Activated T-helper 1 cell treated with anti-CD3 and anti-CD28 coated beads, Interleukin-2, amount 50 U/mL, for 16 hours (primary cell): ENCODE measurements at places on chromosomes 2 and 18.

- no peak for DNase-seq
Observed at GRCh38 chr2:228869636-228870264, 401.3 kb downstream of the PID1 start.

DNA sequence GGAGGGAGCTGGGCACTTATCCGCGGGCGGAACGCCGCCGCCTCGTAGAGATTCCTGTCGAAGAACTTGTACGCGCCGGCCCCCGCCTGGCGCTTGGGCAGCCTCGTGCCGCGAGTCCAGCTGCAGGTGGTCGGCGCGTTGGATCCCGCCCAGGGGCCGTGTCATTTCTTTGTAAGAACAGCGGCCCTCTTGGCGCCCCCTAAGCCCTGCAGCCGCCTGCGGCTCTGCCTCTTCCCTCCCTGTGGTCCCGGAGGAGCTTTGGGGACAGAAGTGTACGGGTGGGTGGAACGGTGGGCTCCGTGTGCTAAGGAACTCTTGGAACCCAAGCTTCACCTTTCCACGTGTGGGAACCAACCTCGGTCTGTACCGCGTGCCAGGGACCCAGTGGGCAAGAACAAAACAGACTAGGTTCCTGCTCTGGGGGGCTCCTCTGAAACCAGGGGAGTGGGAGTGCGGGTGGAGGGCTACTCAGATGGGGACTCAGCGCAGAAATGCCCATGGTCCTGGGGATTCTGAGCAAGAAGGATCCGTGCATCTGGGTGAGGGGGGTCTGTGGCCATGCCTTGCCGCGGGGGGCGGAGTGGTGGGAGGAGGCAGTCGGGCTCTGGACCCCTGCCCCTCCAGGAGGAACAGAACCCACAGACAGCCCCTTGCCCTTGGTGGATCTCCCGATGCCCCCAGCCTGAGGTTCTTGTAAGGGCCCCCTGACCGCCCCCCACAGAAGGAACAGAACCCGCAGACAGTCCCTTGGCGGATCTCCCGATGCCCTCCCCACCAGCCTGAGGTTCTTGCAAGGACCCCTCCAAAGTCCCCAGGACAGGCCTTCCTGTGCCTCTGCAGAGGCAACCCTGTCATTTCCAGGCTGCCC is 1.5 kb downstream of the GPC1 start:
- DNase-seq: no peak

DNA sequence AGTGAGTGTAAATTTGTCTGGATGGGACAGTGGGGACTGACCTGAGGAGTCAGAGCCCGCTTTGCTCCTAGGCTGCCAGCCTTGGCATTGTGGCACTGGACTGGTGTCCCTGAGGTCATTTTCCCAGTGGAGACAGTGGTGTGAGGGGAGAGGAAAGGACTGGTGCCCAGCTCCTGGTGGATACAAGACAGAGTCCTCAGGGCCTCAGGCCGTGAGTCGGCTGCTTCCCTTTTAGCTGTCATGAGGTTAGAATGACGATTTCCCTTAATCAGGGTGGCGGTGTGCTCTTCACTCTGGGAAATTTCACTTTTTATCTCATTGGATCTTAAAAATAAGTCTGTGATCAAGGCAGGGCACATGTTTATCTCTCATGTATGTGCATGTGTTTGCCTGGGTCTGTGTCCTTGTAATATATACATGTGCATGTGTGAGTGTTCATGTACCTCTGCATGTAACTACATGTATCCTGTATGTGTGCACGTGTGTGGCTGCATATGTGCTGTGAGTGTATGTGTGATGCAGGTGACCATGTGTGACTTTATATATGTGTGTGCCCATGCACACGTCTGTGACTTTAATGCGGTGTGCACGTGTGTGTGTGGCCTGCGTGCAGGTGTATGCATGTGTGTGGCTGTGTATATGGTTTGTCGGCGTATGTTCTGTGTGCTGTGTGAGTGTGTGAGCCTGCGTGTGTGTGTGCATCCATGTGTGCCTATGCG is 55.7 kb downstream of the GLI2 start:
- DNase-seq: no peak

GRCh38 chr2:73075477-73076373 is 4.2 kb upstream of the SFXN5 start:
- no peak for DNase-seq

GRCh38 chr18:42255908-42256765 is 301.1 kb downstream of the PIK3C3 start:
- no peak for DNase-seq

DNA sequence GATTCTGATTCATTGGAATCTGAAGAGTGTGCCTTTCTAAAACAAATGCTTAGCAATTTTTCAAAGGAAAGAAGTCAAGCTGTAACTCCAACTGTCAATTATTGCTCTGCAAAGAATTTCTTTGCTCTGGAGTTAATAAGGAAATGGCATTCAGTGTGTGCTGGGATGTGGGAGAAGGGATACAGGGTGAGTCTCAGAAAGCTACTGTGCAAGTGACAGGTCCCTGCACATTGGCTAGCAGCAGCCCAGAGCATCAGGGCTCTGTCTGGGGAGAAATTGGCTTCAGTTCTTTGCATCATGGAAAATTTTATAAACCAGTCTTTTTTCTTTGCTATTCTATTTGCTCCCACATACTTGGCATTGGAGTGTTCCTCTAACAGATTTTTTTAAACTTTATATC is 1.1 kb upstream of the SYT4 start:
- DNase-seq: no peak

GRCh38 chr2:84472856-84473565 is 13.9 kb upstream of the SUCLG1 start:
- DNase-seq: no peak

DNA sequence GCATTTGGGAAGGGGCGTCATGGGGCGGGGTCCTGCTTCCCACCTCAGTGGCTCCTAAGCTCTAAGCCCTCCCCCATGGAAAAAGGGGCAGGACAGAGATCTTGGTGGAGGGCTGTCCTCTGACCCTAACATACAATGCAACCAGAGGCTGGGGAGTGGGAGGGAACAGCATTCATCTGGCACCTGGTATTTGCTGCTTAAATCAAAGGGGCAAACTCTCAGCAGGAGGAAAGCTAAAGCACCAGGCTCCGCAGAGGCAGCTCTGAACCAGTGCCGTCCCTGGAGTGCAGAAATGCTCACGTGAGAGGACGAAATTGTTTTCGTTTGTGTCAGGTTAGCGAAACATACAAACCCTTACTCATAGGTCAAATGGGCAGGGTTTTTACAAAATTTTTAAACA is 92.7 kb upstream of the PXDN start:
- no peak for DNase-seq

DNA sequence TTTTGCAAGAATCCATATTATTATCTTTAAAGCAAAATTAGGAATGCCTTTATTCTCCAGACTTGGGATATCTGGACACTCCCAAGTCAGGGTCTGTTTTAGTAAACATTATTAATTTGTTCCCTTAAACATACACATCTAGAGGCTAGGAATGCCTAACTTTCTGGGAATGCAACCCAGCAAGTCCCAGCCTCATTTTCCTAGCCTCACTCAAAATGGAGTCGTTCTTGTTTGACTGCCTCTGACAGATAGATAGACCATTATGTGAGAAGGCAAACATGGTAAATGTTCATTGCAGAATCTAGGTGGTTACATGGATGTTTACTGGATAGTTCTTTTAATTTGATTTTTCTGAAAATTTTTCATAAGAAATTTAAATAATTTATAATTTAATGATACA is 270.1 kb upstream of the STON1 start:
- DNase-seq: no peak

- DNase-seq: no peak
Observed at GRCh38 chr2:157891643-157892041, 15.5 kb upstream of the ACVR1 start.

GRCh38 chr2:127415593-127416505 is 2.4 kb upstream of the PROC start:
- DNase-seq: peak; percentile 70

GRCh38 chr2:78861546-78861945 is 164.0 kb upstream of the REG3G start:
- no peak for DNase-seq

GRCh38 chr2:144645083-144645778 is 125.3 kb upstream of the ZEB2 start:
- DNase-seq: no peak

GRCh38 chr18:80105369-80106167 is 3.5 kb upstream of the ADNP2 start:
- no peak for DNase-seq

- no peak for DNase-seq
Observed at GRCh38 chr2:123073371-123073770, 951.7 kb upstream of the CNTNAP5 start.

DNA sequence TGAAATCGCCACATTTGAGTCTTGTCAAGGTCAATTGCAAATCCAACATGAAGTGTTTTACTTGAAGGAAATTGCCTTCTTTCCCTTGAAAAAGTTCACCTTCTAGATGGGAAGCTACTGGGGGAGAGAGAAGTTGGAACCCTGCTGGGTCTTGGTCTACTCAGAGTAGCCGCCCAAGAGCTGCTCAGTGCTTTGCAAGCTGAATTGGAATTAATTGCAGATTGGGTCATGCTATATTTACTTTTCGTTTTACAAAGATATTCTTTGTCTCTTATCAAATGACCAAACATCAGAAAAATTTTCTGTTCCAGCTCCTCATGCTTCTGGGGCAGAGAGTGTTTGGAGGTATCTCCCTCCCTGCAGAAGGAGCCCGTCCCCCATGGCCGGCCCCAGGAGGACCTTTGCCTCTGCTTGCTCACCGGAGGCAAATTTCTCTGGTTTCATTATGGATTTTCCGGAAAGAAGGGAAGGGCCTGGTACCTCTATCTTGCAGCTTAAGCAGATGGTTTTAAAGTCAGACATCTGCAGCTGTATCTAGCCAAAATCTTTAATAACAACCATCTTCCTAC is 289.7 kb downstream of the MYT1L start:
- no peak for DNase-seq

- DNase-seq: no peak
Observed at GRCh38 chr2:159230145-159230877, 56.2 kb downstream of the WDSUB1 start.

DNA sequence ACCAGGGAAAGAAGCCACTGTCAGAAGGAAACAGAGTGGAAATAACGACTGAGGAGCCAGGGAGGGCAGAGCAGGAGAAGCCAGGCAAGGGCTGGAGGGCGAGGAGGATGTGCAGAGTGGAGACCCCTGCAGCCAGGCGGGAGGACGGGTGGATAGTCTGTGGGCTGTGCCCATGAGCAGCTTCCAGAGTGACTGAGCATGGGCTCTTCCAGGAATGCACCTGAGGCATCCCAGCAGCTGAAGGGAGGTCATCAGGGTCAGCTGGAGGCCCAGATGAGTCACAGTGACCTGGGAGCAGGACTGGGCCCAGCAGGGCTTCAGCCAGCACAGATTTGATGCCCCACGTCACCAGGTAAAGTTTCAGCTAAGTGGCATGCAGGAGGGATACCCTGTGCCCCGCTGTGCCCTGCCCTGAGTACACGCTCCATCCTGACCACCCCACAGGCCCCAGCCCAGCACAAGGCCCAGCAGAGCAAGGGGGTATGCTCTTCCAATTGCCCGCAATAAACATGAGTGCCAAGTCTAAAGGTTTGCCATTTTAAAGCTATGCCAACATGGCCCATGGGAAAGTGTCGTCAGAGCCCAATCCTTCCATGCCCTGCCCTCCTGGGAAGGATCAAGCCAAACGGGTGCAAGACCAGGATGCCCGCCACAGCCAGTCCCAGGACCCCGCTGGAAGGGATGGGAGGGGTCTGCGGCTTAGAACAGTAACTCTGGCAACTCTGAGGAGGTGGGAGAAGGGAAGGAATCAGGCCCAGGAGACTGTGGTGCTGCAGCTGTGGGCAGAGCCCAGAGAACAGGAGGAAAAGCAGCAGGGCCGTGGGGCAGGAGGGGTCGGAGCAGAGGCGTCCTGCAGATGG is 85.7 kb downstream of the SEPTIN10 start:
- DNase-seq: no peak

GRCh38 chr2:132975193-132976105 is 305.4 kb upstream of the LYPD1 start:
- DNase-seq: no peak

GRCh38 chr2:48069769-48070168 is 163.5 kb upstream of the FBXO11 start:
- DNase-seq: no peak

DNA sequence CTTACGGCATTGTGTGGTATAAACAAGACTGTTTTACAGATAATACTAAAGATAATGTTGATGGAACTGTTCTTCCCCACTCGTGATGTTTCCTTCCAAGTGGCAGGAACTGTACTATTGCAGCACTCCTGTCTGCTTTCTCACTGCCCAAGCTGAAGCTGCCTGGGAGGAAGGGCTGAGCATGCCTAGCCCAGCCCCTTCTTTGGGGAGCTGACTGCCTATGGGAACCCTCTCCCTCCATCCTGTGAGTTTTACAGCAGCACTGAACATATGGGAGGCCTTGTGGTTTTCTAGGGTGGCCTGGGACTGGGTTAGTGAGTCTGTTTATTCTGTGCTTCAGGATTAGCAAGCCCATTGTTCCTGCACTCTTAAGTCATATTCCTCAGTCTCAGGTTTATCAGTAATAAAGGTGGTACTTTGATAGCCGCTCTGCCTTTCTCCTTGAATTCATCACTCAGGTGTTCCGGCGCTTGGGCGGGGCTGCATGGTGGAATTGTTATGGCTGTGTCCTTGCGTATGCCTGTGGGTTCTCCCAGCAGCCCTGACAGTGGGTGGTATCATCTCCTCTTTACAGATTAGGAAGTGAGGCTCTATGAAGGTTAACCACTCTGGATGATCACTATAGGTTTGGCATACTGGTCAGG is 379.7 kb downstream of the PTPRM start:
- no peak for DNase-seq

- no peak for DNase-seq
Observed at GRCh38 chr2:176039375-176039774, 37.3 kb upstream of the LNPK start.

GRCh38 chr18:45974088-45974536 is 7.0 kb upstream of the EPG5 start:
- peak; percentile 34 for DNase-seq

GRCh38 chr2:222076973-222077690 is 221.7 kb downstream of the PAX3 start:
- DNase-seq: no peak

DNA sequence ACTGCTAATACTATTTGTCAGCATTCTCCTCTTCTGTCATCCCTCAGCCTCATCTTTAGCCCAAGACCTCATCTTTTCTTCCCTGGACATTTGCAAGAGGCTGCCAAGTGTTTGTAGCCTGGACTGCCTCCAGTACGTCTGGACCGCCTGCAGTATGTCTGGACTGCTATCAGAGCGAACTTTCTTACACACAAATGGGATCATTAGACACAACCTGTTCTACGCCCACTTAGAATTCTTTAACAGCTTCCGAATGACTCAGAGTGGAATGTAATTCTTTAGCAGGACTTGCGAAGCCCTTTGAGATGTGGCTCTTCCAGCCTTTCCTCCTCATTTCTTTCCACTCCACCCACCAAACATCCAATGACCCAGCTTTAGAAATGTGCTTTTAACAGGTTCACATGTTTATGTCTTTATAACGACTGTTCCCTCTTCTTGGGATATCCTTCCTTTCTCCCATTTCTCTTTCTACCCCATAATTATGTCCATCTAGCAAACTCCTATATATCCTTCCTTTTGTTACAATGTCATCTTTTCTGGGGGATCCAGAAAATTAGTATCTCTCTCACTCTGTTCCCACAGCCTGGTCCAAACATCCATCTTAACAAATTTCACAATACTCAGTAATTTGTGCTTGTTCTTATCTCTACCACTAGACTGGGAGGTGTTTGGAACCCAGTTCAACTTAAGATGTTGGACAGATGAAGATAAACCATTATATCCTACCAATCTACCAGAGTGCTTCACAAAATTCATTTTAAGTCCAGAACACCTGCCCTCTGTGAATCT is 171.3 kb upstream of the PGAP1 start:
- no peak for DNase-seq

GRCh38 chr2:65300134-65300760 is 72.6 kb downstream of the ACTR2 start:
- no peak for DNase-seq
